ENCODE measurements at places on chromosomes 7 and 10. TPM values are rescaled to one million over a fixed set of nuclear protein-coding genes. Genes with fewer than 3 reads are reported as not detected.
A peak's percentile ranks its signal among the peaks of the same experiment; 100 is the strongest.

CFAP46 gene
- total RNA-seq = 0.17 TPM

NEUROG3 gene
- not detected for total RNA-seq

FFAR4 gene
- 0.42 TPM for total RNA-seq

LRIT2 gene
- total RNA-seq = not detected

SLC29A3 gene
- total RNA-seq = 5.9 TPM

GPAM gene
- total RNA-seq = 6.3 TPM

ADRA2A gene
- 0.42 TPM for total RNA-seq

NODAL gene
- not detected for total RNA-seq

AGAP4 gene
- 7.5 TPM for total RNA-seq

ZNF488 gene
- total RNA-seq = not detected

DNA sequence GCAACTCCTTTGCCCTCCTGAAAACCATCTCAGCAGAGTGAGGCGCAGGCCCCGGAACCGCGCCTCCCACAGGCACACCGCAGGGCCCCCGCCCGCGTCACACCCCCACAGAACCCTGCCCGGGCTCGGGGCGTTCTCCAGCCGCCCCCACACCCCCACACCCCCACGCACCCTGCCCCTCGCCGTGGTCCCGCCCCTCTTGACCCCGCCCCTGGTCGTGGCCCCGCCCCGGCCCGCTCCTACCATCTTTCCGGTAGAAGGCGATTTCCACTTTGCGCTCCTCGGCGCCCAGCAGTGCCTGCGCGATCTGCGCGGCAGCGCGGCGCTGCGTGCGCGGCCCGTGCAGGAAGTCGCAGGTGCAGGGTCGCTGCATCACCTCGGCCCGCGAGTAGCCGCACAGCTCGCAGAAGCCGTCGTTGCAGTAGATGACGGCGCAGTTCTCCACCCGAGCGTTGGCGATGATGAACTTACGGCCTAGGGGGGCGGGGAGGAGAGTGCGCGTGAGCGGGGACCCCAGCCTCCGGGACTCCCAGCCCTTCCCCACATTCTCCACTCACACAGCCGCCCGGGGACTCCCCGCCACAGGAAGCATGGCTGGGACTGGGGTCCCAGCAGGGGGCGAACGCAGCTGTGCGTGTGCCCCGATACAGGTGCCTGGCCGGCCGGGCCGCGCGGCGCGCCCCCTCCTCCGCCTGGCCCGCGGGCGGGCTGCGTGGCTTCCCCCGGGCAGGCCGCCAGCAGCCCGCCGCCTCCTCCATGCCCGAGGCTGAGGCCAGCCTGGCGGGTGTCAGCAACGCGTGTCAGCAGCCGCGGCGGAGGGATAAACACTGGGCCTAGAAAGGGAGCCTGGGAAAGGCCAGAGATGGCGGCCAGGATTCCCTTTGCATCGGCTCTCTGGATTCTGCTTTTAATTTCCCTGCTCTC lies 3.4 kb downstream of the KCNH2 start:
- H3K27me3 ChIP-seq = peaks cover 9% of the 10 kb centered on the region
- DNase-seq = no peak
- H3K4me3 ChIP-seq = peak overlapping the region; percentile 50
- H3K36me3 ChIP-seq = no peaks in the 10 kb centered on the region
- peaks cover 98% of the 10 kb centered on the region for H3K4me1 ChIP-seq
- H3K27ac ChIP-seq = peak overlapping the region; percentile 88

- DNase-seq = peak; percentile 68
- H3K27ac ChIP-seq = peak overlapping the region; percentile 25
- H3K27me3 ChIP-seq = no peaks in the 10 kb centered on the region
- H3K4me1 ChIP-seq = peaks cover 63% of the 10 kb centered on the region
- no peaks in the 10 kb centered on the region for H3K36me3 ChIP-seq
- H3K4me3 ChIP-seq = peak overlapping the region; percentile 33
Measured at GRCh38 chr10:18260310-18260922, 120.2 kb downstream of the CACNB2 start.

DNA sequence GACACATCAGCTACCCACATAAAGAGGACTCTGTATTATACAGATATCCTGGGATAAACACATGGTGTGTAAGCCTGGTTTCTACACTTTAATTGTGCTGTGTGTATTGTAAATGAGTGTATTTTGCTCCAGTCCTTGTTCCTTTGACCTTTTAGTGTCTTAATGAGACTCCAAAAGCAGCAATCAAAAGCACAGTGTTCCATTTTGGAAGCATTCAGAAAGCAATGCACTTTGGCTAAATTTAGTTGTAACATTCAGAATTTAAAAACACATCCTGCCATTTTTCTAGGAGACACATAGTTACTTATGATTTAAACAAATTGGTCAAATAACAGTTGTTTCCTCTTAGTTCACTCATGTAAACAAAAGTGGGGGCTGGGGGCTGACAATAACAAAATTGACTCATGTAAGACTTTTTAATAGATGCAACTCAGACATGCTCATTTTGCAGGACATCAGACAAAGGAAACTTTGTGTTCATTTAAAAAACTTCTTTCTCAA lies 122.2 kb downstream of the GPR37 start:
- DNase-seq = no peak
- H3K4me3 ChIP-seq = no peak overlapping the region
- H3K27ac ChIP-seq = no peak overlapping the region
- no peaks in the 10 kb centered on the region for H3K27me3 ChIP-seq
- no peaks in the 10 kb centered on the region for H3K36me3 ChIP-seq

GRCh38 chr7:41912851-41913567 lies 210.1 kb upstream of the INHBA start:
- H3K27ac ChIP-seq = no peak overlapping the region
- no peak overlapping the region for H3K4me3 ChIP-seq
- no peaks in the 10 kb centered on the region for H3K36me3 ChIP-seq
- no peak for DNase-seq
- H3K4me1 ChIP-seq = no peaks in the 10 kb centered on the region

DNA sequence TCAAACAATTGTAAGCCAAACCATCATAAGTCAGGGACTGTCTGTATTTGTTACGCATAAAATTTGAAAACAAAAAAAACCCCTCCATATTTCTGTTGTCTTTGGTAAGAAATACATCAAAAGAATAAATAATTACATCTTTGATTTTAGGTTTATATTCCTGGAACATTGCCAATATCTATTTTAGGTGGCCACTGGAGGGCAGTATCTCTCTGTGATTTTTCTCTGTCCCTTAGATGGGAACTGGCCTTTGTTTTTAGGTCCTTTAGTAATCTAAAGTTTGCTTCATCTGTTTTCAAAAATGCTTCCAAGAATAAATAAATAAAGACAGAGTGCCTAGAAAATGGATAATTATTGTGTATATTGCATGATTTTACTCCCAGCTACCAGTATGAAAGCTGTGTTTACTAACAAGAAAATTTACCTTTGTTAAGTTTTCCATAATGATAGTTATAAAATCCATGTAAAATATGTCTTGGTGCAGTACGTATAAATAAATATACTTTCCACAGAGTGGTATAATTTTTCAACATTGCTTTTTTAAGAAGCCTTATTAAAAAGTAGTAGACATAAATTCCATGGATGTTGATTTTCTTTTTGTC lies 64.2 kb downstream of the PHYHIPL start:
- H3K36me3 ChIP-seq = no peaks in the 10 kb centered on the region
- DNase-seq = no peak
- H3K4me3 ChIP-seq = no peak overlapping the region
- no peak overlapping the region for H3K27ac ChIP-seq
- peaks cover 29% of the 10 kb centered on the region for H3K4me1 ChIP-seq

GRCh38 chr10:101029520-101030295 lies 1.2 kb downstream of the PDZD7 start:
- H3K27me3 ChIP-seq = no peaks in the 10 kb centered on the region
- H3K27ac ChIP-seq = no peak overlapping the region
- no peak overlapping the region for H3K4me3 ChIP-seq

DNA sequence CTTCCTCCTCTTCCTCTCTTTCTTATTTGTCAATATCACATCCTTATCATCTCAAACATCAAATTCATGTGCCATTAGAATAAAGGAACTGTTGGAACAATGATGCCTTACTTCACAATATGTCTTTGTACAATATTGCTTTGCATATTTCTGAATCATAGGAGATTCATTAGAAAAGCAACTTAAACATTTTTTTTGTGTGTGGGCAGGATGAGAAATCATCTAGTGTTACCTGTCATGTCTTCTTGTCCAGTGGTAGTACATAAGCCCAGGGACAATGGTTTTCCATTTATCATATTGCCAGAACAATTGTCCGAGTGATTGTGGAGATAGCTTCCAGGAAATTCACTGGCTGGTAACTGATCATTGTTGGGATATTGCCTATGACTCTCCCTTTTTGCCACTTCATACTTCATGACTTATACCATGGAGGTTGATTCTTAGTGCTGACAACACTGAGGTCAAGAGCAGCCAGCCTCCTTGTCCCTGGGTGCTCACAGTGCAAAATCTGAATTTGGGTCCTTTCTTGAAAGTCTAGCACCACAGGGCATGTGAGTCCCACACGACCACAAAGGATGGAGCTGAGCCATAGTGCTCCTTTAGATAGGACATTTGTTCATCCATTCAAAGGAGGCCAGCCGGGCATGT lies 215.0 kb downstream of the MDFIC start:
- no peak overlapping the region for H3K4me3 ChIP-seq
- no peaks in the 10 kb centered on the region for H3K27me3 ChIP-seq

- no peak for DNase-seq
- no peak overlapping the region for H3K27ac ChIP-seq
- H3K27me3 ChIP-seq = no peaks in the 10 kb centered on the region
- no peaks in the 10 kb centered on the region for H3K4me1 ChIP-seq
- peaks cover 6% of the 10 kb centered on the region for H3K36me3 ChIP-seq
Measured at GRCh38 chr10:72164617-72165016, 51.2 kb upstream of the ANAPC16 start.

DNA sequence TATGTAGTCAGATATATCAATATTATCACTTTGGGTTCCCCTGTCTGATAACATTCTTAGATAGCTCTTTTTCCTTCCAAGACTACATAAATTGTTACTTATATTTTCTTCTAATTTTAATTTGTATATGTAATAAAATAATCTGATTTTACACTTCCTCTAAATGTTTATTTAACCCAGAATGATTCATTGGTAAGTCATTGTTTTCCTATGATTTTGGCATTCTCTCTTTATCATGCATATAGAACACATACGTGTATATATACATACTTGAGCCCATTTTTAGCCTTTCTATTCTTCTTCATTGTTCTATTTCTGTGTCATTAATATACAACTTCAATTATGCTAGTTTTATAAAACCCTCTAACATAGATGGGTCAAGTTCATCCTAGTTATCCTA lies 16.6 kb downstream of the SFTPD start:
- H3K27ac ChIP-seq = no peak overlapping the region
- H3K4me3 ChIP-seq = no peak overlapping the region
- H3K27me3 ChIP-seq = peaks cover 3% of the 10 kb centered on the region
- peaks cover 5% of the 10 kb centered on the region for H3K4me1 ChIP-seq

- peaks cover 40% of the 10 kb centered on the region for H3K27me3 ChIP-seq
- peaks cover 7% of the 10 kb centered on the region for H3K4me1 ChIP-seq
- no peak for DNase-seq
- no peak overlapping the region for H3K27ac ChIP-seq
- H3K36me3 ChIP-seq = no peaks in the 10 kb centered on the region
Measured at GRCh38 chr10:7435674-7436073, 24.8 kb upstream of the SFMBT2 start.

- no peaks in the 10 kb centered on the region for H3K27me3 ChIP-seq
- H3K4me3 ChIP-seq = no peak overlapping the region
- no peaks in the 10 kb centered on the region for H3K36me3 ChIP-seq
Measured at GRCh38 chr10:127612-128432, 7.4 kb upstream of the ZMYND11 start.

- no peak overlapping the region for H3K4me3 ChIP-seq
- no peaks in the 10 kb centered on the region for H3K4me1 ChIP-seq
- no peaks in the 10 kb centered on the region for H3K27me3 ChIP-seq
- H3K36me3 ChIP-seq = no peaks in the 10 kb centered on the region
- H3K27ac ChIP-seq = no peak overlapping the region
- DNase-seq = no peak
Measured at GRCh38 chr10:33057620-33058019, 99.6 kb upstream of the ITGB1 start.

- no peak for DNase-seq
- H3K27ac ChIP-seq = no peak overlapping the region
- no peak overlapping the region for H3K4me3 ChIP-seq
- peaks cover 58% of the 10 kb centered on the region for H3K36me3 ChIP-seq
- H3K27me3 ChIP-seq = no peaks in the 10 kb centered on the region
Measured at GRCh38 chr7:74514131-74514591, 60.5 kb downstream of the GTF2IRD1 start.

GRCh38 chr10:117186832-117187615 lies 10.3 kb upstream of the KCNK18 start:
- H3K27me3 ChIP-seq = no peaks in the 10 kb centered on the region
- DNase-seq = no peak
- H3K4me3 ChIP-seq = no peak overlapping the region
- no peaks in the 10 kb centered on the region for H3K4me1 ChIP-seq
- no peak overlapping the region for H3K27ac ChIP-seq

- no peaks in the 10 kb centered on the region for H3K27me3 ChIP-seq
- H3K4me1 ChIP-seq = peaks cover 17% of the 10 kb centered on the region
- peak overlapping the region; percentile 25 for H3K27ac ChIP-seq
Measured at GRCh38 chr10:109934958-109935793, 11.9 kb upstream of the XPNPEP1 start.

DNA sequence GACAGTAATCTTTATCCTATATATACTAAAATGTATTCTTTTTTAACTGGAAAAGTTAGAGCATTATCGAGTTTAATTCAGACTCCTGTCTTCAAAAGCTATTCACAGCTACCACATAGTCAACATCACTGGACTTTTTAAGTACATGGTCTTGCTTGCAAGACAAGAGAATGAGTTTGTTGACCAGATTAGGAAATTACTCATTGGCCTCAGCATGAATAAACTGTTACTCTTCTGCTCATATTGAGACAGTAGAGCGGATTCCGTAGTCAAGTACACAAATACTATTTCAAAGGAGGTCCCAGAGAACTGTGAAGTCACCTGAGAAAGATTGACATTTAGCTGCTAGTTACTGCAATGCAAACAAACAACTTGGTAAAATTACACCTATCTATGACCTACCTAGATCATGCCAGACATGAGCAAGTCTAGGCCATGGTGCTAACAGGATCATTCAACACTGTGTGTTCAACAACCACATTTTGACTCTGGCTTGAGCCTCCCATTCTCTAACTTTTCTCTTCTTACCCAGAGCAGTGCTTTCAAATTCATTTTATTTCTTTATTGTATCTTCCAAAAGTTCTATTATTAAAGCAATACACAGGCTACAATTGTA lies 280.9 kb downstream of the NEBL start:
- no peak for DNase-seq
- H3K27me3 ChIP-seq = no peaks in the 10 kb centered on the region

- H3K27ac ChIP-seq = no peak overlapping the region
- H3K36me3 ChIP-seq = peaks cover 9% of the 10 kb centered on the region
- no peak overlapping the region for H3K4me3 ChIP-seq
- DNase-seq = no peak
Measured at GRCh38 chr7:55484241-55484640, 88.1 kb downstream of the VOPP1 start.
